ENCODE measurements at places on chromosomes 4 and X. TPM values are rescaled to one million over a fixed set of nuclear protein-coding genes. Genes with fewer than 3 reads are reported as not detected.

GRCh38 chr4:78923464-78924312 lies 15.6 kb downstream of the PAQR3 start:
- no peak for DNase-seq

Gene ATP1B4
- polyA plus RNA-seq, result not detected

- no peak for DNase-seq
Measured at GRCh38 chr4:115763051-115763450, 649.6 kb upstream of the NDST4 start.

- no peak for DNase-seq
Measured at GRCh38 chr4:139020384-139020783, 4.8 kb downstream of the NOCT start.

Gene NAP1L2
- 2.6 TPM for polyA plus RNA-seq

- peak; percentile 80 for DNase-seq
Measured at GRCh38 chrX:115898382-115899001, 272.1 kb upstream of the AGTR2 start.

Gene HSPA4L
- 0.63 TPM for polyA plus RNA-seq

Gene XKRX
- polyA plus RNA-seq, result 0.22 TPM

Gene ODAM
- 1.8 TPM for polyA plus RNA-seq

GRCh38 chrX:68755616-68756125 lies 73.2 kb upstream of the EFNB1 start:
- DNase-seq, result no peak
